ENCODE measurements at places on chromosomes 16 and 17.

DNA sequence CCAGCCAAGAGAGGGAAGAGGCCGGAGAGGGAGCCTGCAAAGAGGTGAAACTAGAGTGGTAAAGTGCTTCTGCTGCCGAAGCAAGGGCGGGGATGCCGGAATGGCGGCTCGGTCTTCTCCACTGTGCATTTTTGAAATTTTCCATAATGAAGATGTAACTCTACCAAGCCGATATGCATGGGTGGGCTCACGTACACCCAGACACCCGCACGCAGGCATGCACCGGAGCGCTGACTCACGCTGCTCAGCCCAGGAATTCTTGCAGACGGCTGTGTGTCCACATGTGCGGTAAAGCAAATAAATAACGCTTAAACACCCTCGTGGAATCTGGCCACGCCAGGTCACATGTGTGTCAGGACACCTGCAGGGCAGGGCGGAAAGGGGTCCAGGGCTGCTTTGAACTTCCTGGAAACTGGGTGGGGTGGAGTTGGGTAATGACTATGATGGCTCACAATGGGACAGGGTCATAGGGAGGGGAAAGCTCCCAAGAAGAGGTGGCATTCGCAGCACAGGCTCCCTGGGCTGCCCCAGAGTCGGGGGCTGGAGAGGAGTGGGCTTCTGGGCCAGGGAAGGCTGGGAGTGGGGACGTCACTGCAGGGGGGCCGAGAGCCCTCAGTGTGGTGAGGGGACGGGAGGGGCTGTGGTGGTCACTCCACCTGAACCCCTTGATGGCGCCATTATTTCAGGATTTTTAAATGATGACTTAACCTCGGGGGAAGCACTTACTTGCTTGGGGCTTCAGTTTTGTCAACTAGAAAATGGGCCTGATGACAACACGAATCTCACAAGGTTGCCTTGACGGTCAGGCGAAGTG lies 265.5 kb downstream of the PARN start:
- DNase-seq: no peak

DNA sequence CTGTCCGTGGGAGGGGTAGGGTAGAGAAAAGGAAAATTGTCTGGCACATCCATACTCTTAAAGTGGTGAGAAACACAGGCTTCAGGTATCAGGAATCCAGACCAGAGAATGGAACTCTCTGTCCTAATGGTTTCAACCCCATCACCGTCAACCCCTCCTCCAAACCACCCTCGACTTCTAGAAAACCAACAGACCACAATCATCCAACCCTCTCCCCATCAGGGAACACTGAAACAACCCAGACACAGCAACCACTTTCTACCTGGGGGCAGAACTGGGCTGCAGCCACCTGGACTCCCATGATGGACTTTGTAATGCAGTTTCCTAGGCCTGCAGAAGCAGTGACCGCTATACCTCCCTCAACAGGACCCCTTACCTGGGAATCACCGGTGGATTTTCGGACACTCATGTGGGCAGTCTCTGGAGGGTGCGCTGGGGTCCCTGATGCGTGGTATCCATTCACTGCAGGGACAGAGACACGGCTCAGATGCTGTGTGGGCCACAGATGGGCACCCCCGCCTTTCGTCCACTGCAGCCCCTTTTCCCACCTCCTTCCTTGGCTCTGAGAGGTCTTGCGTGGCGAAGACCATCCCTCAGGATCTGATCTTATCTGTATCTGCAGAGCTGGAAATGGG lies 64.3 kb upstream of the RCVRN start:
- no peak for DNase-seq

- no peak for DNase-seq
Measured at GRCh38 chr16:3727806-3728381, 10.6 kb upstream of the TRAP1 start.

DNA sequence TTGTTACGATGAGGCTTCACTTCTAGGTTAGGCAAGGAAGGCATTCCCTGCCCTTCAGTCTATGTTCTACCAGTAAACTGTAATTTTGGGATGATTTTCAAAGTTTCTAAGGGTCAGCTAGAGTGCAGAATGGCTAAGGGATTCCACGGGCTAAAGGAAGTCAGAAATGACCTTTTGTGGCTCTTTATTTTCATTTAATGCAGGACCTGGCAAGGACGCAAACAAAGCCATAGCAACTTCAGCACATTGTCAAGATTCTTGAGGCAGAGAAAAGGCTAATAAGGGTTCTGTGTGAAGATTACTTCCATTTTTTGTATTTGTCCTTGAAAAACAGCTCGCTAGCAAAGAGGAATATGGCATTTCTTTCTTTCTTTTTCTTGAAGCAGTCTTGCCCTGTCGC lies 76.6 kb downstream of the STX8 start:
- DNase-seq: no peak

DNA sequence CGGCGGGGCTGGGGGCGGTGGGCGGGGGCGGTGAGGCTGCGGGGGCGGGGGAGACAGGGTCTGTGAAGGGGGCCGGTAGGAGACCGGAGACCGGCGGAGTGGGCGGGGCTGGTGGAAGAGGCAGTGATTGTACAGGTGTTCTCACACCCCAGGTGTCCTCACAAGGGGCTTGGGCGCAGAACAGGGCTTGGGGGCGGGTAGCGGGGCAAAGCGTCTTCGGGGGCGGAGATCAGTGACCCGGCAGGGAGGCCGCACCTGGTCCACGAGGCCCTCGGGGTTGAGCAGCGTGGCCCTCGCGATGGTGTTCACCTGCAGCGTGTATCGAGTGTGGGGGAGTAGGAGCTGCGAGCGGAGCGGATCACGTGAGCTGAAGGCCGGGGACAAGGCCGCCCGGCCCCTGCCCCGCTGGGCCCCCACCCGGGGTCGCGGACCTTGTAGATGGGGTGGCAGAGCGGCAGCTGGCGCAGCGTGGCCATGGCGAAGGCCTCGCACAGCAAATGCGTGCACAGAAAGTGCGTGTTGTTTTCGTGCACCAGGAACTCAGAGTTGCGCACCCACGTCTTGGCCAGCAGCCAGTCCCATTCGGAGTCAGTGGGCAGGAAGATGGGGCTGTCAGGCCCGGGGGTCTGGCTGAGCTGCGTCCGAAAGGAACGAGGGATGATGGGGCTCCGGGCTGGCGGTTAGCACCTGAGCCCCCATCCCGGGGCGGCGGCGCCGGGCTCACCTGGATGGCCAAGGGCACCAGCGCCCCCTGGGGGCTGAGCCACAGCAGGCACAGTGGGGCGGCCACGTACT lies 8.5 kb downstream of the ALOXE3 start:
- DNase-seq: peak; percentile 4

GRCh38 chr17:65509032-65509431 lies 52.4 kb downstream of the AXIN2 start:
- DNase-seq: no peak

DNA sequence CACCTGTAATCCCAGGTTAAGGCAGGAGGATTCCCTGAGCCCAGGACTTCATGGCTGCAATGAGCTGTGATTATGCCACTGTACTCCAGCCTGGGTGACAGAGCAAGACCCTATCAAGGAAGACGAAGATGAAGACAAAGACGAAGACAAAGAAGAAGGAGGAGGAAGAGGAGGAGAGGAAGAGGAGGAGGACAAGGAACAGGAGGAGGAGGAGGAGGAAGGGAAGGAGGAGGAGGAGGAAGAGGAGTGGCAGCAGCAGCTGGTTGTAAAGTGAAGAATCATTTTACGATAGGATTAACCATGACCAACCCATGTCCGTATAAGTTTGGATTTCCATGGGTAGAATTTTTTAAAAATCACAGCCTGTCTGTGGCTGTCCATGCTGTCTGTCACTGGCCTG lies 316.8 kb upstream of the TNRC6C start:
- DNase-seq: no peak

DNA sequence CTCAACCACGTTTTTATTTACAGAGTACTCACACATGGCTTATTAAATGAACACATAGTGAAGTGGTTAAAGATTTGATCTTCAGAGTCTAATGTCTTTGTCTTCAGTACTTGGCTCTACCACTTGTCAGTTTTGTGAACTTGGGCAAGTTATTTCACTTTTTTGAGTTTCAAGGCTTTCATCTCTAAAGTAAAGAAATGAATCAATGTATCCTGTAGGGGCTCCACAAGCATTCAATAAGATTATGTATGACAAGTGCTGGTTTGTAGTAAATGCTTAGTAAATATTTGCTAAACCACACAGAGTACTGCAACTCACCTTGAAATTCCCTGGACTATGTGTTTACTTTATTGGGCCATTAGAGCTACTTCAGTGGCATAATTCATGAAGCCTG lies 446.0 kb upstream of the GOT2 start:
- DNase-seq: no peak

DNA sequence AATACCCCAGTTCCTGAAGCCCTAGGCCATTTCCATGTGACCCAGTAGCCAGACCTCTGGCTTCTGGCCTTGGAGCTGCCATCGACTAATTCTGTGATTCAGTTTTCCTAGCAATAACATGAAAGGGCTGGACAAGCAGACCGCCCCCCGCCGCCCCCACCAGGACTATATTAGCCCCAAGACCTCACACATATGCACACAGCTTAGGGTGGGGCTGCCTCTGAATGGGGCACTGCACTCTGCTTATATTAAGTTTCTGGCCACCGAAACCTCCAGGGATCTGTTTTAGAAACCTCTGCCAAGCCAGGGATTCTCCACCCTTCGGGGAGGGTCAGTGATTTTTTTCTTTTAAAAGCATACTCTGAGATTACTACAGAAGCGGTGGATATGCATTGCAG lies 2.3 kb downstream of the RAB11FIP4 start:
- no peak for DNase-seq

GRCh38 chr17:65609749-65610148 lies 48.3 kb upstream of the AXIN2 start:
- no peak for DNase-seq

DNA sequence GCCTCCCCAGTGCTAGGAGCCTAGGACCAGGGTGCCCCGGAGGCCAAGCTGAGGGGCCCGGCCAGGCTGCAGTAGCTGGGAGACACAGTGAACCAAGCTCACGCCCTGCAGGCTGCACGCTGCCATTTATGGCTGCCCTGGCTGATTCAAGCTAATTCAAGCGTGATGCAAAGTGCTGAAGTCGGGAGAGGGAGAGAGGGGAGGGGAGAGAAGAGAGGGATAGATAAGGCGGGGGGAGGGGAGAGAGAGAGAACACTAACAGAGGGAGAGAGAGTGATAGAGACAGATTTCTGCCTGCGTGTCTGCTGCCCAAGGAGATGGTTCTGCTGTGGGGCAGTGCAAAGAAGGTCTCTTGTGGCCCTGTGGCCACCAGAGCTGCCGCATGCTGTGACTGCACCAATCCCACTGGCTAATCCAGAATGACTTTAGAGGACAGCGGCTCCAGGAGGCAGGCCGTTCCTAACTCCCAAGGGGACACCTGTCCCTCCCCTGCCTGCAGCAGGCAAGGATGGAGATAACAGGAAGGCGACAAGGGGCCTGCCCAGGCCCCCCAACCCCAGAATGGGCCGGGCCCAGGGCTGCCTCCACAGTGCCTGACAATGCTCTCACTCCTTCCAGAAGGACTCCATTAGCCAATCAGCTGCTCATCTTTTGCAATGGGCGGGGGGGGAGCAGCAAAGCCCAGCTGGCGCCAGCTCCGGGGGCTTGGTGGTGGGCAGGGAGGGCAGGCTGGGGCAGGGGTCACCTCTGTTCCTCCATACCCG lies 12.9 kb downstream of the MXRA7 start:
- DNase-seq: peak; percentile 6

DNA sequence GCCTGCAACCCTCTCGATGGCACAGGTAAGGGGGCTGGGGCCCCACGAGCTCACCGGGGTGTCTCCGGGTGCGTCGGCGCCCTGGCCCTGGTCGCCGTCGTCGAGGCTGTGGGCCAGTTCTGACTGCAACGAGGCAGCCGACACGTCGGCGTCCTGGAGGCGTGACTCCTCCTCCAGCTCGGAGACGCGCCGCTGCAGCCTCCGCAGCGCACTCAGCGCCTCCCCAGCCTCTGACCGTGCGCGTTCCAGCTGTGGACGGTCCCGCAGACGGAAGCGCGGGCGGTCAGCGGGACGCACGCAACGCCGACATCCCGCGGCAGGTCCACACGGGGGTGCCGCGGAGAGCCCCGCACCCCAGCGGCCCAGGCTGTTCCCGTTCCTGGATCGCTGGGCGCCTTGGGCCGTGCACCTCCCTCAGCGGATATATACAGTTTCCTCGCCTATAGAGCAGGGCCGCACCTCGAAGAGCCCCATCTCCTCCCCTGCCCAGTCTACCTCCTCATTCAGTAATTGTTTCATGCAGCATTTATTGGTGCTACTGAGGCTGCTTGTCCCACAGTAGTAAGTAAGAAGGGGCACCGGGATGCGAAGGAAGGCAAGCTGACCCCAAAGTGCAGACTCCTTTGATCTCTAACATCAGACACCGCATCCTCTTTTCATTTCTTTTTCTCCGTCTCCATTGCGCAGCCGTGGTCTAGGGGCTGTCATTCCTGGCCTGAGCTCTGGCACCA lies 5.8 kb downstream of the THOC6 start:
- DNase-seq: no peak

GRCh38 chr16:84570739-84571403 lies 47.0 kb downstream of the COTL1 start:
- peak; percentile 74 for DNase-seq

DNA sequence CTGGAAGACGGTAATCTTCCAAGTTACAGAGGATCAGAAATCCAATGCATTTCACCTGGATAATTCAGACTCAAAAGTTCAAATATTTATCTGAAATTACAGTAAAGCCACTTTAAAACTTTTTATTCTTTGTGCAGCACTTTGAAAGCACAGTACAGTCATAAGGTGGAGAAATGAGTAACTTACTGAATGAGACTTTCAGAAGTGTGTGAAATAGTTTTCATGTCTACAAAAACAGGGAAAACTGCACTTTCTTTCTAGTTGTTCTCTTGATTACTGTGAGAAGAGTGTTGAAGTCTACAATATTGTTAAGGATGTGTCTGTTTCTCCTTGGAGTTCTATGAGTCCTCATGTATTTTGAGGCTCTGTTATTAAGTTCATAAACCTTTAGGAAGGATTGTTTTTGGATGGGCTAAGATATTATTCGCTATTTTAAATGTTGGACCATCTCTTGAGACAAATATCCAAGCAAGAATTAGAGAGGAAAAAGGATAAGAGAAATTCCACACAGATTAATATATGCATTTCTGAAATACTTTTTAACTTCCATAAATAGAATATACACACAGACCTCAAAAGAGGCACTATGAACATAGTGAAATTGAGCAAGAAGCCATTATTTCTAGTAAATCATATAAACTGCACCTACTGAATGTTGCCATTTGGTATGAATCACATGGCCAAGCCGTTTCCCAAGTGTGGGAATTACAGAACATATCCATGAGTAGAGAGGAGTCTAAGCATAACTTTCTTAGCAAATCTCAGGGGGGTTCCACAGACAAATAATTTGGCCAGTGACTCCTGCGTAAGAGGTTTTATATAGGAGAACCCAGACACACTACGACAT lies 83.6 kb upstream of the PLEKHM1 start:
- no peak for DNase-seq

GRCh38 chr16:47644661-47645060 lies 183.5 kb downstream of the PHKB start:
- DNase-seq: no peak

Data from NCI-H1092 treated with DMSO at 0.1 percent for 48 hours (cell line).